ENCODE measurements at places on chromosomes 7 and 10. TPM values are rescaled to one million over a fixed set of nuclear protein-coding genes. Genes with fewer than 3 reads are reported as not detected.

Gene ITGA8
- total RNA-seq, result 14.8 TPM

GRCh38 chr10:124711145-124711544 lies 33.0 kb downstream of the FAM53B start:
- peak overlapping the region; percentile 97 for H3K27ac ChIP-seq
- peaks cover 72% of the 10 kb centered on the region for H3K4me1 ChIP-seq
- DNase-seq, result no peak
- H3K36me3 ChIP-seq, result no peaks in the 10 kb centered on the region
- no peak overlapping the region for H3K4me3 ChIP-seq
- H3K27me3 ChIP-seq, result no peaks in the 10 kb centered on the region

Gene OR13A1
- total RNA-seq, result not detected

DNA sequence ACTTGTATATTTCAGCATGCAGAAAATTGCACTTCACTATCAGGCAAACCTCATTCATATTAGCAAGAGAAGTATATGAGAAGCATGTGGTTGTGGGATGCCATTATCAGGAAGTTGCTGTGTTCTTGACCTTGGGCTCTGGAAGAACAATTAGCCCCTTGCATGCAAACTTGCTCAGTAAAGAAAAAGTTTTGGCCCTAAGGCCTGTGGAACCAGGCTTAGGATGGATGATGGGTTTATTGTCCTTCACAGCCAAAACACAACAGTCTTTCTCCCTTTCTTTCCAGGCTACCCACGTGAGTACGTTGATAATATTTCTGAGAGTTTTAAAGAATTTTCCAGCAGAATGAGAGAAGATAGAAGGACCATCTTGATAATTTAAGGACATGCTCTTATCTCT lies 166.4 kb downstream of the AUTS2 start:
- no peak for DNase-seq
- no peaks in the 10 kb centered on the region for H3K36me3 ChIP-seq

Gene DNAH11
- 0.10 TPM for total RNA-seq

DNA sequence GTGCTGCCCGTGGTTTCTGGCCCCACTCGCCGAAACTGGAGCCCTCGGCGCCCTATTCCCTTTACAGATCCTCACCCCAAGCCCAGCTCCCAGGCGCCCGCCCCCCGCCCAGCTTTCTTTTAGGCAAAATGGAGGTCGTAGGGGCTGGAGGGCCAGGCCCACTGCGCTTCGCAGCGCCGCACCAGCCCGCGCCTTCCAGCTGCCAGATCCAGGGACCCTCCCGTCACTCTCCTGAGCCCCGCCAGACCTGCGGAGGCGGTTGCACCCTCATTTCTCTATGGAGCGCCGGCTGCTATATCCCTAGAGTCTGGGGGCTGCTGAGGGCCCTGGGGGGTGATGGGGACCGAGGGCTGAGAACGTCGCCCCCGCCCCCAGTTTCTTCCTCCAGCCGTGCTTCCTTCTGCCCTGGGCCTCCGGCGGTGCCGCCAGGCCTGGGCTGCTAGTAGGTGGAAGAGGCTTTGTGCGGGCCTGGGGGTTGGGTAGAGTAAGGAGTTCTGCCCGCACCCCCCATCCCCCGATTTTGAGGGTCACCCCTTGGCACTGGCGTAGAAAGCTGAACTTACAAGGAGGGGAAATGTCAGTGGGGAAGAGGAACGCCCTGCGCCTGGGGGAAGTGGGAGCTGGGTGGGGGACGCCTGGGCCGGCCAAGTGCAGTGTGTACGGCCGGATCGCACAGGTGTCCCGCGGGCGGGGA lies 1.0 kb downstream of the GNB2 start:
- H3K4me3 ChIP-seq, result peak overlapping the region; percentile 95
- peaks cover 29% of the 10 kb centered on the region for H3K36me3 ChIP-seq
- H3K4me1 ChIP-seq, result peaks cover 8% of the 10 kb centered on the region
- H3K27ac ChIP-seq, result peak overlapping the region; percentile 99

Gene RAPGEF5
- 7.4 TPM for total RNA-seq

Gene SMNDC1
- 10.7 TPM for total RNA-seq

Gene TAS2R5
- not detected for total RNA-seq

Gene MYL10
- total RNA-seq, result not detected

Data from gastrocnemius medialis (tissue), 4 donors.